ENCODE measurements at places on chromosomes 16 and 17. TPM values are rescaled to one million over a fixed set of nuclear protein-coding genes. Genes with fewer than 3 reads are reported as not detected.
A peak's percentile ranks its signal among the peaks of the same experiment; 100 is the strongest.

The GP2 gene
- total RNA-seq: not detected

DNA sequence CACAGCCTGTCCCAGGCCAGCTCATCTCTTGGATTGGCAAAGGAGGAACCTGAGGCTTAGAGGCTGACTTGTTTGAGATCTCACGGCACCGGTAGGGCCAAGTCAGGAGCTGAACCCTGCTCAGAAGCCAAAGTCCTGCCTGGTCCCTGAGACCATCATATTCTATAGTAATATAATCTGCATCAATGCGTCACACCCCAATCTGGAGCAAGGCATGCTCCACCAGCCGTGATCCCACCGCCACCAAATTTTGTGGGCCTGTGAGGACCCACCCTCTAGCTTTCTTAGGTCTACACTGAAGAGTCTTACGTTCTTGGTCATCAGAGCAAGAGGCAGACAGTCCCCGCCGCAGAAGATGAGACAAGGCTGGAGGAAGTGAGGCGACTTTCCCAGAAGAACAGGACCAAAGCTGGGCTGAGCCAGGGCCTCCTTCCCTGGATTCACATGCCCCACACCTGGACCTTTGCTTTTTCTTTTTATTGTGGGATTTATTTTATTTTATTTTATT lies 2.7 kb downstream of the SULT1A1 start:
- no peak overlapping the region for H3K27ac ChIP-seq
- H3K27me3 ChIP-seq: no peaks in the 10 kb centered on the region
- no peaks in the 10 kb centered on the region for H3K36me3 ChIP-seq
- no peak overlapping the region for H3K4me3 ChIP-seq

DNA sequence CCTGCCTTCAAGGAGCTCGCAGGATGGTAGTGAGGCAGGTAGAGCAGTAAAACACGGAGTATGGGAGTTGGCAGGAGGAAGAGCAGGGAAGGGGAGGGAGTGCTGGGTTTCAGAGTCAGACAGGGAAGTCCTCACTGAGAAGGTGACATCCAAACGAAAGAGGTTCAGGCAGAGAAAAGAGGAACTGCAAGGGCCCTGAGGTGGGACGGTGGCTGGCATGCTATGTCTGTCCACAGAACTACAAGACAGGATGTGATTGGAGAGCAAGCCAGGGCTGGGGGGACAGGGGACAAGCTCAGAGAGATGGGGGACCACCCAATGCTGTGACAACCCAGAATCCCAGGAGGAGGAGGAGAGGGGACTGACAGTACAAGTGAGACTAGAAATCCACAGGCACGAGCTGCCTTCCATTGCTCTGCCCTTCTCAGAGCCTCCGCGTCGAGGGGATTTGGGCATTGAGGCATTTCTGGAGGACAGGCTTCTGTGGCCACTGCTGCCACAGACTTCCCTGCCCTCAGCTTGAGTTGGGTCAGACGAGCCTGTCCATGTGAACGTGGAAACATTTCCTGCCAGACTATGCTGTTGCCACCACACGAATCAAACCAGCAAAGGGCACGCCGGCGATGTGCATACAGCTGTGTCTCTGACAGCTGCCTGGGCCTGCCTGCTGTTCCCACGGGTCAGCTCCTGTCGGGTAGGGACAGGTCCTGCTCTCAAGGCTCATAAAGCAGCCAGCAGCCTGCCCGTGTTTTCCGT lies 100.1 kb downstream of the RAB11FIP4 start:
- H3K27me3 ChIP-seq: peaks cover 7% of the 10 kb centered on the region
- H3K4me1 ChIP-seq: peaks cover 85% of the 10 kb centered on the region
- no peaks in the 10 kb centered on the region for H3K36me3 ChIP-seq

The NOD2 gene
- total RNA-seq: 54.1 TPM

DNA sequence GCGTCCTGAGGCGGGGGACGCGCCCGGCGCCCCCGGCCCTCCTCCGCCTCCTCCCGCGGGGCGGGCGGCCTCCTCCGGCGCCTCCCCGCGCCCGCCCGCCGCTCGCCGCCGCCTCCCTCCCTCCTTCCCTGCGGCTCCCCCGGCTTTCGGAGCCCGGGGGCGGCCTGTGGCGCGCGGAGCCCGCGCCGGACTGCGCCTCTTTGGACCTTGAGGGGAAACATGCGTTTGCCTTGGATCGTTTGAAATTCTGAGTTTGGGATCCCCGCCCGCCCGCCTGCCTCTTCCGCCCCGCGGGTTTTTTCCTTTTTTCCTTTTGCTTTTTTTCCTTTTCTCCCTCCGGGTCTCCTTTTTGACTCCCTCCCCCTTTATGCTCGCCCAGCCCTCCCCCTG lies 390 bp downstream of the ZNRF1 start:
- peaks cover 45% of the 10 kb centered on the region for H3K4me1 ChIP-seq
- no peaks in the 10 kb centered on the region for H3K36me3 ChIP-seq
- DNase-seq: no peak
- H3K27me3 ChIP-seq: no peaks in the 10 kb centered on the region
- H3K4me3 ChIP-seq: peak overlapping the region; percentile 94

- H3K4me3 ChIP-seq: no peak overlapping the region
- no peak overlapping the region for H3K27ac ChIP-seq
- H3K27me3 ChIP-seq: no peaks in the 10 kb centered on the region
- no peak for DNase-seq
- H3K36me3 ChIP-seq: no peaks in the 10 kb centered on the region
Measured at GRCh38 chr16:64167936-64168335, 953.9 kb downstream of the CDH11 start.

DNA sequence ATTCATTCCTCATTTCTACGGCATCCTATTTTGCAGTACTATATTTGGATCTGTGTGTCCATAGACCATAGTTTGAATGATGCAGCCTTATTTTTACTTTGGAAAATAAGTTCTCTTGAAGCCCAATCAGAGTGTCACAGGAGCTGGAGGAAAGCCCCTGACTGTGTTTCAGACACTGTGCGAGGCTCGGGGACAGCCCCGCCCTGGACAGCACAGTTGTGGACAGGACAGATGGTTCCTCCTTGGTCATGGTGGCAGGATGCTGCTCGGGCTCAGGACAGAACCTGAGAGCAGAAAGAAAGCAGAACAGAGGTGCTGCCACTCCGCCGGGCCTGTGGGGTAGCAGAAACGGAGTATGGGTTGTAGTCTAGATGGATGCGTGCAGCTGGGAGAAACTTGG lies 22.9 kb downstream of the BANP start:
- no peaks in the 10 kb centered on the region for H3K27me3 ChIP-seq
- H3K36me3 ChIP-seq: peaks cover 9% of the 10 kb centered on the region
- H3K4me3 ChIP-seq: no peak overlapping the region
- no peak overlapping the region for H3K27ac ChIP-seq
- peaks cover 3% of the 10 kb centered on the region for H3K4me1 ChIP-seq

DNA sequence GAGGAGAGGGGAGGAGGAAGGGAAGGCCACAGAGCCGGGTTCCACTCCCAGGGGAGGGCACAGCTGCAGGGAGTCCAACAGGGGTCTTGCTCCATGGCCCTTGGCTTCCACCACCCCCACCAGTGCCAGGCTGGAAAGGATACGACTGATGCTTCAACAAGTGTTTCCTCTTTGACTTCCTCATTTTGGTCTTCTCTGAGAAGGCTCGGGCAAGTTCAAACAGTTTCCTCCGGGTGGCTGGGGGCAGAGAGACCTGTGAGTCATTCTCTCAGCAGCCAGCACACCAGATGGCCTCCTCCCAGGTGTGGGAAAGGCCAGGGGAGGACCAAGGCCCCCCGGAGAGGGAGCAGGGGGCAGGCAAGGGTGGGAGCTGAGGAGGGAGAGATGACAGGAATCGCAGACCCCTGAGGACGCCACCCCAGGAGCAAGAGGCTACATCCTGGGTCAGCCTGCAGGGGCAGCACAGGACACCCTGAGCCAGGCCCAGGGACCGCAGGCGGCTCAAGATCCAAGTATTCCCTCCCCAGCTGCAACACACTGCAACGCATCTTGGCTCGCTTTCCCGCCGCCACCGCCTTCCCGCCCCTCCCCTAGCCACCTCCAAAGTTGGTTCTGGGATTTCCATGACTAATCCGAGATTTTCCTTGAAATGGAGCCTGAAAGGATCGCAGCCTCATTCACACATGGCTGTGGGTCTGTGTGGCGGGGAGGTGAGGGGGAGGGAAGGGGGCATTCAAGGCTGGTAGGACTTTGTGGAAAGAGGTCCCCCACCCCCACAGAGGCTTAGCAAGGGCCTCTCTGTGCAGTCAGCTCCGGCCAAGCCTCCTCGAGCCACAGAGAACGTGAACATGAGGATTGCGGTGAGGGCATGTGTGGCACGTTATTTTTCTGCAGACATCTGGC lies 18.4 kb upstream of the MRPS23 start:
- peak overlapping the region; percentile 68 for H3K27ac ChIP-seq
- H3K4me1 ChIP-seq: peaks cover 41% of the 10 kb centered on the region
- H3K4me3 ChIP-seq: no peak overlapping the region
- peak; percentile 89 for DNase-seq

GRCh38 chr17:65994679-65995078 lies 197.3 kb downstream of the CEP112 start:
- H3K4me3 ChIP-seq: no peak overlapping the region
- no peak for DNase-seq
- no peak overlapping the region for H3K27ac ChIP-seq
- no peaks in the 10 kb centered on the region for H3K4me1 ChIP-seq

GRCh38 chr16:77938913-77939312 lies 83.4 kb upstream of the CLEC3A start:
- no peaks in the 10 kb centered on the region for H3K4me1 ChIP-seq
- H3K36me3 ChIP-seq: no peaks in the 10 kb centered on the region
- no peaks in the 10 kb centered on the region for H3K27me3 ChIP-seq
- no peak for DNase-seq

The RAB34 gene
- 83.0 TPM for total RNA-seq

The KRT9 gene
- 0.68 TPM for total RNA-seq

DNA sequence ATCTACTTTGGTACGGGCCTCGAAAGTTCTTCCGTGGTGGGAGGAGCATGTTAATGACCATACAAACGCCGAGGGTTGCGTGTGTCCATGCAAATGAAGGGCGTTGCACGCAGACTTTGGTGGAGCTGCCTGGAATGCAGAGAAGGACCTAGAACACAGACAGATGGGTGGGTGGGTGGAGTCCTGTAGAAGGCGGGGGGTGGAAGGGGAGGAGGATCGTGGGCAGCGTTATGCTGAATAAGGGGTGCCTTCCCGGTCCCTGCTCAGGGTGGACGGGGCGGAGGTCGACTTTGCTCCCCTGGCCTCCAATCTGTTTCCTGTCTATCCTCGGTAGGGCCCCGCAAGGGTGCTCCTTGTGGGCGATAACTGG lies 795 bp upstream of the PAQR4 start:
- no peak for DNase-seq
- peaks cover 71% of the 10 kb centered on the region for H3K4me1 ChIP-seq
- peak overlapping the region; percentile 16 for H3K27ac ChIP-seq
- no peaks in the 10 kb centered on the region for H3K36me3 ChIP-seq
- peaks cover 47% of the 10 kb centered on the region for H3K27me3 ChIP-seq

DNA sequence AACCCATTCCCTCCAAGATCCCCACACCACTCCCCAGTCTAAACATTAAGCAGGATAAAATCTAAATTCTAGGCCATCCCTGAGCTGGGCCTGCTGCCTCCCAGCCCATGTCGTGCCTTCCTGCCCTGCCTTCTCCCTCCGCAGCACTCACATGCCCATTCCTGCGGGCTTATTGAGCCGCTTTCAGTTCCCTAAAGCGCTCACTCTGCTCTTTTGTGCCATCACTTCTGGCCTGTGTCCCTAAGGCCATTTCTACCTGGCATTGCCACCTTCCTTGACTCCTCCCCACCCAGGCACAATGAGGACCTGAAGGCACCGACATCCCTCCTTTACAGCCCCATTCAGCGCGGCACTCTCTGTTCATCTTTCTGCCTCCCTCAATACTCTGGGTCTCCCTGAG lies 13.0 kb upstream of the RAB5C start:
- no peak for DNase-seq
- H3K4me3 ChIP-seq: no peak overlapping the region
- H3K36me3 ChIP-seq: no peaks in the 10 kb centered on the region
- no peak overlapping the region for H3K27ac ChIP-seq
- no peaks in the 10 kb centered on the region for H3K4me1 ChIP-seq

GRCh38 chr16:87417528-87417910 lies 25.4 kb downstream of the MAP1LC3B start:
- no peaks in the 10 kb centered on the region for H3K27me3 ChIP-seq
- no peak overlapping the region for H3K4me3 ChIP-seq
- no peak overlapping the region for H3K27ac ChIP-seq
- peaks cover 92% of the 10 kb centered on the region for H3K36me3 ChIP-seq
- H3K4me1 ChIP-seq: no peaks in the 10 kb centered on the region
- peak; percentile 56 for DNase-seq

DNA sequence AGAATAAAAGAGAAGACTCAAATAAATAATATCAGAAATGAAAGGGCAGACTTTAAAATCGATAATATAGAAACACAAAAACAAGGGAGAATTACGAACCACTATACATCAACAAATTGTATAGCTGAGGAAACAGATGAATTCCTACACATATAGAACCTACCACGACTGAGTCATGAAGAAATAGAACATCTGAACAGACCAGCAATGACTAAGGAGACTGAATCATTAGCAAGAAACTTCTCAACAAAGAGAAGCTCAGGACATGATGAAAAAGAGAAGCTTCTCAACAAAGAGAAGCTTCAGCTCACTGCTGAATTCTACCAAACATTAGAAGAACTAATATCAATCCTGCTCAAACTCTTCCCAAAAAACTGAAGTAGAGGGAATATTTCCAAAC lies 255.9 kb downstream of the CEP112 start:
- H3K4me1 ChIP-seq: no peaks in the 10 kb centered on the region
- no peaks in the 10 kb centered on the region for H3K27me3 ChIP-seq
- no peak overlapping the region for H3K27ac ChIP-seq
- H3K4me3 ChIP-seq: no peak overlapping the region

- H3K36me3 ChIP-seq: no peaks in the 10 kb centered on the region
- H3K4me3 ChIP-seq: no peak overlapping the region
- peaks cover 11% of the 10 kb centered on the region for H3K4me1 ChIP-seq
- no peaks in the 10 kb centered on the region for H3K27me3 ChIP-seq
- no peak overlapping the region for H3K27ac ChIP-seq
Measured at GRCh38 chr17:65071861-65072260, 15.3 kb upstream of the GNA13 start.

The TEN1 gene
- total RNA-seq: 27.6 TPM

DNA sequence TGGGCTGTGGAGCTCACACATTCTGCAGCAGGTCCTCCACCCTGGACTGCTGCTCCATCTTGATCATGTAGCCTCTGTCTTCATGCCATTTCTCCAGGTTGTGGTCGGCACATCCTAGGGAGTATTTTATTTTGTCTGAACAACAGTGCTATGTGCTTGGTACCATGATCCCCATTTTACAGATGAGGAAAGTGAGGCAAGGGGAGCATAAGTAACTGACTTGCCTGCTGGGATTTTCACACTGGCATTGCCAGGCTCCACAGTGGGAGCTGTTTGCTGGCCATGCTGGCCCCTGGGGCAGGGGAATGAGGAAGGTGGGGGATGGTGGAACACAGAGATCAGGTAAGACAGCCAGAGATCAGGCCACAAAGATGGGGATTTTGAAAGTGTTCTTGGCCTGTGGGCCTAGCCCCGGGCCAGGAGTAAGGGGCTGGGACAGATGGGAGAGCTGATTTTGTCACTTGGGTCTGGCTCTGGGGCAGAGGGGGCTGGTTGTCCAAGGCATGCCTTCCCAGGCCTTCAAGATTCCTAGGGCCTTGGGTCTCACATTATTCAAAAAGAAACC lies 9.3 kb upstream of the ZNF500 start:
- H3K27me3 ChIP-seq: no peaks in the 10 kb centered on the region
- no peak overlapping the region for H3K27ac ChIP-seq
- no peak for DNase-seq
- no peaks in the 10 kb centered on the region for H3K36me3 ChIP-seq

- no peaks in the 10 kb centered on the region for H3K27me3 ChIP-seq
- H3K27ac ChIP-seq: peak overlapping the region; percentile 56
- H3K4me1 ChIP-seq: peaks cover 87% of the 10 kb centered on the region
- H3K4me3 ChIP-seq: no peak overlapping the region
- no peaks in the 10 kb centered on the region for H3K36me3 ChIP-seq
Measured at GRCh38 chr16:70750893-70751467, 50.0 kb downstream of the VAC14 start.

The MYH3 gene
- 6.5 TPM for total RNA-seq

The PDIA2 gene
- total RNA-seq: not detected

The NPIPB9 gene
- 5.4 TPM for total RNA-seq
